ENCODE measurements at places on chromosomes 5 and 9.

DNA sequence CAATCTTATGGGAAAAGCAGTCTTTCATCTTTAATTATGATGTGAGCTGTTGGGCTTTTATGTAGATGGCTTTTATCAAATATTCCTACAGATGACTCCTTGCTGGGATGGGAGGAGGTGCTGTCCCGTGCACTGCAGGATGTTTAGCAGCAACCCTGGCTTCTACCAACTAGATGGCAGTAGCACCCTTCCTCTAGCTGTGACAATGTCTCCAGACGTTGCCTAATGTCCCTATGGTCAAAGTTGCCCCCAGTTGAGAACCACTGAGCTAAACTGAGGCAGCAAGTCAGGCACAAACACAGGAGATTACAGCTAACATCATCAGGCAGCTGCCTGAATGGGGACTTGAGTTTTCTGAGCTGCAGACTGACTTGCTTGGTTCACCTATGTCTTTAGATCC is 401.9 kb upstream of the PDE4D start:
- DNase-seq = peak; percentile 30

DNA sequence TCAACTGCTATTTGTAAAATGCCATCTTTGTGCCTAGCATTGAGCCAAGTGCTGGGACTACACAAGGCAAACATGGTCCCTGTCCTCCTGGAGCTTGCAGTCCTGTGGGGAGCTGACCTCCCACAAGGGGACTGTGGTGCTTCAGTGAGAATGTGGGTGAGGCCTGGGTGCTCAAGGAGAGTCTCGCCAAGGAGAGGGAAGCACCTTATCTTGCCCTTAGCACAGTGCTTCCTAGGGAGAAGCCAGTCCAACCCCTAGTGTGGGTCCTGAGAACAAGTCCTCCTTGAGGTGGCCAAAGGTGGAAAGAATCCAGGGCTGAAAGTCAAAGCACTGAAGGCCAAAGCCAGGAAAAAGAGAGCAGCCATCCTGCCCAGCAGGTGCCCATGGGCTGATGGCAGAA is 31.1 kb upstream of the MVB12B start:
- DNase-seq = no peak

GRCh38 chr9:121529237-121529987 is 29.8 kb upstream of the GGTA1 start:
- no peak for DNase-seq

DNA sequence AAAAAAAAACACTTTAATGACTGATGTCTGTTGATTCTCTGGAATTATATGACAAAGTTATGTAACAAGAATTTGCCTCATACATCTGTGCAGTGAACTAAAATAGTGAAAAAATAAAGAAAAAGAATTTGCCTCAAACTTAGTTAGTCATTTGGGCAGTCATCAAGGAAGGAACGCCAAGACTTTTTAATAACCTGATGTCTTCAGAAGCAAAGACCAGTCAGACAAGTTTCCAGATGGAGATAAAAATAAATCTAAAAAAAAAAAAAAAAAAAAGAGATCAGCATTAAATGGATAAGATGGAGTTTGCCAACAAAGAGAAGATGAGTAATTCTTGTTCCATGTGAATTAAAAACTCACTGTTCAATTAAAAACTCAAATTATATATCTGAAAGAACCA is 52.3 kb upstream of the JMY start:
- DNase-seq = no peak

DNA sequence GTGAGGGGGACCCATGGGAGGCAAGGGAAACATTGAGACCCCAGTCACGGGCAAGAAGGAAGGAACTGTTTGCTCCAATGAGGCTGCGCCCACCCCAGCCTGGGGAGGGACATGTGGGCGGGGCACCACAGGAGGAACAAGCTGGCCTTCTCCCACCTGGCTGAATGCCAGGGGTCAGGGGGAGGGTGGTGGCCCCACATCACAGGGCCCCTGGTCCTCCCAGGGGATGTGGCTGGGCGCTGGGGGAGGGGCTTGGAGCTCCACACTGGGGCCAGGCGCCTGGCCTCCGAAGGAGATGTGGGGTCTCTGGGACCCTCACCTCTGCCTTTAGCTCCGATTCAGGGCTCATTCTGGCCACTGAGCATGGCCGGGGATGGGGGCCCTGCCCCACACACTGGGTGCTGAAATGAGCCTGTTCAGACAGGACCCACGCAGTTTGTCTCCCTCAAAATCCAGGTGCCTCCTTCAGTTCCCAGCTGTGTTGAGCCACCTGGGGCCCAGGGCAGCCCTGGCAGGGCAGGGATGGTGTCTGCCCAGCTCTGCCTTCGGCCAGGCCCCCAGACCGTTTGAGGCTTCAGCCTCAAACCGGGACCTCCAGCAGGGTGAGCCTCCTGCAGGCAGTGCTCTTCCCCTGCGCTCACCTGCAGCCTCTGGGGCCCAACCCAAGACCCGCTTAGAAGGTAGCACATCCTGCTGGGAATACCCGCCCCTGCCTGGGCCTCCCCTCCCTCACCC is 33.2 kb upstream of the NOTCH1 start:
- peak; percentile 13 for DNase-seq

DNA sequence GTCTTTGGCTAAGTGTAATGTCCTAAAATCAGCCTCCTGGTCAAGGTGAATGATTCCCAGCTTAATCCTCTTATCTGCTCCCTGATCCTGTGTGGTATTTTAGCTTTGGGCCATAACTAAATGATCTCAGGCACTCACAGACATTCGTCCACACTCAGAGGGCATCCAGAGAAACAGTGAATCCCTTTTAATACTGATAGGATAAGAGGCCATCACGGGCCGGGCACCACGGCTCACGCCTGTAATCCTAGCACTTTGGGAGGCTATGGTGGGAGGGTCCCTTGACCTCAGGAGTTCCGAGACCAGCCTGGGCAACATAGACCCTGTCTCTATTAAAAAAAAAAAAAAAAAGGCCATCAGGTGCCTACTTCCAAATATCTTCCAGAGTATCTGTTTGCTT is 6.3 kb downstream of the PDCL start:
- no peak for DNase-seq

- DNase-seq = no peak
These were observed 937 bp downstream of the TMOD1 start for GRCh38 chr9:97502222-97502983.

- DNase-seq = no peak
These were observed 262.7 kb downstream of the KIF4B start for GRCh38 chr5:155276231-155276630.

- no peak for DNase-seq
These were observed 100.9 kb downstream of the STRBP start for GRCh38 chr9:123167474-123167873.

- no peak for DNase-seq
These were observed 55.9 kb upstream of the KCNMB1 start for GRCh38 chr5:170444969-170445505.
